ENCODE measurements at places on chromosomes 11 and 22.

- no peak for DNase-seq
These were observed 18.8 kb downstream of the GRAMD1B start for GRCh38 chr11:123448823-123449222.

DNA sequence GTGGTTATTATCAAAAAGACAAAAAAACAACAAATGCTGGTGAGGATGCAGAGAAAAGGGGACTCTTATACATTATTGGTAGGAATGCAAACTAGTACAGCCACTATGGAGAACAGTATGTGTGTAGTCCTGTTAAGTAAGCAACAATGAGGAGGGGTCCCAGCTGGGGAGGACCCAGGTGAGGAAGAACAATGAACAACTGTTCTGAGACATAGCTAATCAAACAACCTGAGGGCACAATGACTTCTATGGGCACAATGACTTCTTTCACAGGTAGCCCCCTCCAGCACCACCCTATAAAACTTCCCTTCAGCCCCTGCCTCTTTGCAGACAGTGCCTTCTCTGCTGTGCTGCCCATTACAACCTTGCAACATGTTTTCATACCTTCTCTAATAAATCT lies 5.6 kb downstream of the JAML start:
- DNase-seq = no peak

DNA sequence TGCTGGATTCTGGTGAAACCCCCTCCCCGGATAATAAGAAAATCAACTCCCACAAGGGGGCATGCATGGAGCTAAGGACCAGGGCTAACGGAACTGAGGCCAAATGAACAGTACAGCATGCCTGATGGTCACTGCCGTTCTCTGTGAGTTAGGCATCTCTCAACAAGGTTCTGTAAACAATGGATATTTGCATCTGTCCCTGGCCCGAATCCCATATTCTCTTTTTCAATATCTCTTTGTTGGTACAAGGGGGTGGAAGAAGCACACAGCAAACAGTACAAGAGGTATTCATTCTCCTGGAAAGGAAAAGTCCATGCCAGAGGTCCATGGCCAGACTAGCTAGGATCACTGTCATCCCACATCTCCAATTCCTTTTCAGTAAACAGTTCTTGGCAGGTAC lies 32.2 kb upstream of the APOA1 start:
- DNase-seq = no peak

GRCh38 chr11:60982184-60982583 lies 10.7 kb downstream of the CD6 start:
- DNase-seq = no peak

DNA sequence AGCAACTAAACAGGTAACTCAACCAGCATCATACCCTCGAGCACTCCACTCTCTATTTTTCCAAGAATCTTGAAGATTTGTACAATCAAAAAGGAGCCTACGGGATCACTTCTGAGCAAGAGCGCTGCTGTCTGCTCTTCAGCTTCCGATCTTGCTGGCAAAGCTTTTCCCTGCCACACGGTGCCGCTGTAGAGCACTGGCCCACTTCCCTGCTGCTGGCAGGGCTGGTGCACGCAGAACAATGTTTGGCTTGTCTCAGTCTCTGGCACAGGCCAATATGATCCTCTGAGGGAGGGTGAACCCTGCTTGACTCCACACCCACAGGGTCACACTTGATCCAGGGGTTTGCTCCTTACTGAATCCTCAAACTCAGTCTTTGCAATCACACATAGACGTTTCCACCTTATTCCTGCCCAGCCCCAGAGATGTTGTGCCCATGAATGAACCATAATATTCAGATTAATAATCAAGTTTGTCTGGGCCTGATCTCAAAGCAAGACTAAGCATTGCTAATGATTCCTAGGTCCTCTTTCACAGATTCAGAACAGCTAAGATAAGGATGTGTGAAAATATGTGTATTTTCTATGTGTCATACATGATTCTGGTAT lies 536.6 kb downstream of the SOX6 start:
- no peak for DNase-seq

GRCh38 chr11:130396965-130397364 lies 31.4 kb downstream of the ADAMTS8 start:
- DNase-seq = no peak

DNA sequence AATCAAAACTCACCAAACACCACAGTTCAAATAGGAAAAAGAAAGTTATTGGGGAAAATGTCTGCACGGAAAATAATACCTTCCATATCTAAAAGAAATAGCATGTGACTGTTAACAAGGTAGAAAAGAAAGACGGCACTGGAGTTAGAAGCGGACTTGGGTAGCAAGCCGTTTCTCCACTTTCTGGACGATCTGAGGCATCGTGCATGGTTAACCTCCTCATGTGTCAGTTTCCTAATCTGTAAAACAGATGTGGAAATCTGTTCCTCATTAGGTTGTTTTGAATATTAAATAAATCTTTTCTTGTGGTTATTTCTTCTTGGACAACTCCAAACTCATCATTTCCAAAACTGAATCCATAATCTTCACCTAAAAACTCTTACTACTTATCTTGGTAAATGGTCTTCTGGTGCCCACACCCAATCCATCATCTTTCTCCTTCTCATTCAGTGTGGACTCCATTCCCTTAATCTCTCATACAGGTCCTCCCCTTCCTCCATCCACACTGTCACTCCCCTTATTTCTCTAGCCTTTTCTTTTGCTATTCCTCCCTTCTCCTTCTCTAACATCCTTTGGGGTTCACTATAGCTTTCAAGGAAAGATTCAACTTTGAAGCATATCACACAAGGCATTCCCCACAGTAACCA lies 53.5 kb downstream of the VSIG10L2 start:
- no peak for DNase-seq

DNA sequence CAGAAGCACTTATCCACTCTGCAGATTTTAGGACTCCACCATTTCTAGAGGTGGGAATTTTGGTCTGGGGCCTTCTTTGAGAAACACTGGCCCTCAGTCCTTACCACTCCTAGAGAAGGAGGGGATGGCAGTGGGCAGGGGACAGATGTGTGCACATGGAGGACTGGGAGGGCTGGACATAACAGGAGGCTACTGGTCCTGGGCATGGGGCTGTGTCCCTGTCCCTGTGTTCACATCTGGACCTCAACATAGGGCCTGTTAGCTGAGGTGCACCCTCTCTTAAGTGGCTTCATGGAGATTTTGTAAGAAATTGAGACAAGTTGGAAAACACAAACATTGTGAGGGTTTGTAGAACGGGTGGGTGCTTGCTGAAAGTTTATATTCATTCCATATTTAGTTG lies 103.4 kb downstream of the ATXN10 start:
- DNase-seq = no peak

- peak; percentile 12 for DNase-seq
These were observed at the start of gene PRAME for GRCh38 chr22:22558972-22559603. PRAME (minus strand) TSS chr22:22559265; CDS start chr22:22556832, 2,433 bp downstream.

GRCh38 chr11:122141725-122142124 lies 25.7 kb upstream of the BLID start:
- DNase-seq = no peak
